ENCODE measurements at places on chromosomes 3 and 15. TPM values are rescaled to one million over a fixed set of nuclear protein-coding genes. Genes with fewer than 3 reads are reported as not detected.

Gene GYG1
- total RNA-seq: 30.0 TPM

Gene FRMD5
- 0.24 TPM for total RNA-seq

GRCh38 chr3:70249509-70250160 lies 62.8 kb downstream of the MDFIC2 start:
- H3K27ac ChIP-seq: no peak overlapping the region
- no peaks in the 10 kb centered on the region for H3K36me3 ChIP-seq
- H3K27me3 ChIP-seq: no peaks in the 10 kb centered on the region
- no peaks in the 10 kb centered on the region for H3K4me1 ChIP-seq
- H3K4me3 ChIP-seq: no peak overlapping the region

GRCh38 chr3:8608791-8609467 lies 35.7 kb downstream of the SSUH2 start:
- no peaks in the 10 kb centered on the region for H3K27me3 ChIP-seq
- H3K4me3 ChIP-seq: no peak overlapping the region
- H3K36me3 ChIP-seq: no peaks in the 10 kb centered on the region
- DNase-seq: no peak

Gene WDR93
- 2.3 TPM for total RNA-seq

Gene GOLGA6L22
- total RNA-seq: not detected

GRCh38 chr3:43707998-43708397 lies 17.3 kb downstream of the ABHD5 start:
- no peak overlapping the region for H3K4me3 ChIP-seq
- H3K36me3 ChIP-seq: peaks cover 16% of the 10 kb centered on the region
- no peaks in the 10 kb centered on the region for H3K4me1 ChIP-seq

- H3K27ac ChIP-seq: no peak overlapping the region
- peaks cover 3% of the 10 kb centered on the region for H3K4me1 ChIP-seq
- DNase-seq: no peak
- H3K36me3 ChIP-seq: peaks cover 3% of the 10 kb centered on the region
- no peak overlapping the region for H3K4me3 ChIP-seq
Measured at GRCh38 chr3:133948996-133949395, 53.3 kb upstream of the RAB6B start.

Gene SCG5
- total RNA-seq: 11.8 TPM

DNA sequence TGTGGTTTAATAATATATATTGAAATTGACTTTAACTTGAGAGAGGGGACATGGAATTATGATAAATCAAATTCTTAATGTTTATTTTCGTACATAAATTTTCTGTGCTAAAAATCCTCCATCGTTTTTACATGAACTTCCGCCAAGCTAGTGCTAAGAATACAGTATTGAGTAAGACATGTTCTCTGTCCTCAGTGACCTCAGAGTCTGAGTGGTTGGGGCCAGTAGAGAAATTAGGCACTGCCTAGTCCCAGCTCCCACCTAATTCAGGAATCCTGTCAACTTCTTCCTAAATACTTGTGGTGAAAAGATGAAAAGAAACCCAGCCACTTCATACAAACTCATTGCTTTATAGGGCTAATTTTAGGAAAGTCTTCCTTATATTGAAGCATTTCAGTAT lies 110.3 kb downstream of the PPP2R3A start:
- no peaks in the 10 kb centered on the region for H3K27me3 ChIP-seq
- DNase-seq: no peak
- no peak overlapping the region for H3K27ac ChIP-seq
- H3K36me3 ChIP-seq: no peaks in the 10 kb centered on the region

Gene GOLGA6A
- not detected for total RNA-seq

Gene HOMER2
- total RNA-seq: 92.5 TPM

DNA sequence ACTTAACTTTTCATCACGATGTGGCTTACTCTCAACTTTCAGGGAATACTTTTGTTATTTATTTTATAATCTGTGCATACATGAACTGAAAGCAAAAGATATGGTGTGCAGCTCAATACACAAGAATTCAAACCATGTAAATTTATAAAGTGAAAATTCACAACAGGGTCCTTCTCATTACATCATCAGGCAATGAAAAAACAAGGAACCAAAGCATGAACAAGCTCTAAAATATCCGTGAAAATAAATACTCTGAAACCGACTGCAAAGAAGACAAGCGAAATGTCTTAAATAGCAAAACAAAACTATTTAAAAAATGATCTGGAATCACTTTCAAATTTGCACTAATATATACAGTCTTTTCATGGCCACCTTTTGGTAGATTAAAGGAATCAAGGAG lies 28.9 kb downstream of the GNB5 start:
- H3K4me3 ChIP-seq: no peak overlapping the region
- no peak for DNase-seq
- no peaks in the 10 kb centered on the region for H3K36me3 ChIP-seq
- no peak overlapping the region for H3K27ac ChIP-seq

DNA sequence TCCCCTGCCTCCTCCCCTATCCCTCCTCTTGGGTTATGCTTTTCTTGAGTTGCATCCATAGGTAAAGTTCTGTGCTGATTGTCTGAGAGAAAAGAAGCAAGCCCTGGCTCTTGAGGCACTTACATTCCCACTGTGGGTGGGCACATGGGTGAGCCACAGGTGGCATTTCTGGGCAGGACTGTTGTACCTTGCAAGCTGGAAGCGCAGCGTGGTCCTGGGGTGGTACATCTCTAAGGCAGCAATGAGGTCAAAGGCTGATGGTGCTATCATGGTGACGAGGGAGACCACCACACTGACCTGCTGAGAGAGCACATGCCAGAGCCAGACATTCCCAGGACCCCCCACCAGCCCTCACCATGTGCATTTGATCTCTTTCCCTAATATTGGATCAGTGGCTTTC lies 24.7 kb downstream of the TMC3 start:
- no peak overlapping the region for H3K4me3 ChIP-seq
- H3K27ac ChIP-seq: no peak overlapping the region
- no peaks in the 10 kb centered on the region for H3K36me3 ChIP-seq
- no peaks in the 10 kb centered on the region for H3K27me3 ChIP-seq
- DNase-seq: no peak

Gene SPATA12
- total RNA-seq: not detected

- H3K4me1 ChIP-seq: peaks cover 13% of the 10 kb centered on the region
- H3K27me3 ChIP-seq: no peaks in the 10 kb centered on the region
- no peak for DNase-seq
- H3K27ac ChIP-seq: no peak overlapping the region
Measured at GRCh38 chr3:70094197-70094596, 94.7 kb downstream of the SAMMSON start.

- H3K4me3 ChIP-seq: no peak overlapping the region
- H3K27ac ChIP-seq: peak overlapping the region; percentile 66
- DNase-seq: peak; percentile 5
- no peaks in the 10 kb centered on the region for H3K27me3 ChIP-seq
Measured at GRCh38 chr15:85407421-85408269, 27.2 kb downstream of the AKAP13 start.

Gene CCDC33
- 0.13 TPM for total RNA-seq

Gene NMNAT3
- total RNA-seq: 12.6 TPM

Gene OR4F6
- total RNA-seq: not detected

- no peak overlapping the region for H3K27ac ChIP-seq
- no peak overlapping the region for H3K4me3 ChIP-seq
- no peaks in the 10 kb centered on the region for H3K27me3 ChIP-seq
Measured at GRCh38 chr3:188687389-188687788, 484.4 kb upstream of the TPRG1 start.

Gene RETNLB
- total RNA-seq: not detected

DNA sequence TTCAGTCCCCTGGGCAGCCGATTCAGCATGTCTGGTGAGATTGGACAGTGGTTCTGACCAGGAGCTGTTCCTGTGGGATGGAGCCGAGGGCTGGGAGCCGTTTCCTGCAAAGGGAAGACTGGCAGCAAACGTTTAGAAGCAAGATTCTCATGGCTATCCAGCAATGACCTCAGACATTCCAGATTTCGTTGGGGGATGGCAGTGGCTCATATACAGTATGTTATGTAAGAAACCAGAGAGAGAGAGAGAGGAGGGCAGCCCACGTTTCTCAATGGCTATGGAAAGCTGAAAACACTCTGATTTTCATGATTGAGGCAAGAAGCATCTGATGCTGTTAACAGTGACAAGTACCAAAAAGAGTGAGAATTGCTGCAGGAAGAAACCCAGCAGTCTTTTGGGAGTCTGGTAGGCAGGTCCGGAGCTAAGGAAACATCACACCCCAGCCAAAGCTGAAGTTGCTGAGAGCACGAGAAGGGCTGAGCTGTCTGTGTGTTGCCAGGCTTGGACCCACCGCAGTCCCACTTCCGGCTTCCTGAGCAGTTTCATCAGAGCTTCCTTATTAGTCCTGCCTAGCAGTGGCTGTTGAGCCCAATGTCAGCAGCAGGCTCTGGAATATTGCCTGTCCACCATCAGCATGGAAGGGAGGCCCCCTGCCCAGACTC lies 25.6 kb upstream of the VPS8 start:
- DNase-seq: peak; percentile 19
- H3K36me3 ChIP-seq: no peaks in the 10 kb centered on the region
- no peak overlapping the region for H3K27ac ChIP-seq
- no peaks in the 10 kb centered on the region for H3K4me1 ChIP-seq

Gene SUCNR1
- total RNA-seq: 11.4 TPM

Gene THAP10
- 4.8 TPM for total RNA-seq

DNA sequence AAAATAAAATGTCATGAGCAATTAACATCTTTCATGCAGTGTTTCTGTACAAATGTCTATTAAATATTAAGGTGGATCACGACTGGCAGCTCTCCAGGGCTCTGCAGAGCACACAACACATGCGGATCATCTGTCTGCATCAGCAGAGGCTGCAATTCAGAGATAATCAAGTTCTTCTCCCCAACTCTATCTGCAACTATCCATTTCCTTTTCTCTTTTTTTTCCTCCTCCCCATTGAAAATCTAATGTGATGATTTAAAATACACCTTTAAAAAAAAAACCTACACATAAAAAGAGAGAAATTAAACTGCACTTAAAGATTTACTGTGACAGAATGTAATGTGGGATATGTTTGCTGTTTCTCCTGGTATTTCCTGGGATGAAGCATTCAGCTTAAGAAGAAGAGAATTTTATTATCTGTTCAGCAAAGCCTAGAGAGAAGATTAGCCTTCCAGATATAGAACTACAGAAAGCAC lies 352.6 kb upstream of the CCDC54 start:
- H3K36me3 ChIP-seq: no peaks in the 10 kb centered on the region
- no peak overlapping the region for H3K27ac ChIP-seq
- no peaks in the 10 kb centered on the region for H3K4me1 ChIP-seq

DNA sequence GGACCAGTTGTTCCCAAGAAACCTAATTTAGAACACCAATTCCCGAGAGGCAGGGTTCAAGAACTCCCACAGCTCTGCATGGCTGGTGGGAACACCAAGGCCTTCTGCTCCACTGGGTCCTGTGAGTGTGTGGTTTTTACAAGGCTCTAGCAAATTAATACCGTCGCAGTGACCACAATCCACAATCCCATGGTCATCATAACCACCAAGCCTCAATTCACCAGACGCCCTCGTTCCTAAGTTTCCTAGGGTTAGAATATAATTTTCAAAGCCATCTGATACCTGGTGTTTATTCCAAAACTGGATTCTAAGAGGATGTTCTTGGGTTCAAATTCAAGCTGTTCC lies 114.9 kb upstream of the RPL32 start:
- H3K4me3 ChIP-seq: no peak overlapping the region
- H3K27ac ChIP-seq: peak overlapping the region; percentile 48
- no peaks in the 10 kb centered on the region for H3K36me3 ChIP-seq
- DNase-seq: no peak
- H3K4me1 ChIP-seq: peaks cover 15% of the 10 kb centered on the region

DNA sequence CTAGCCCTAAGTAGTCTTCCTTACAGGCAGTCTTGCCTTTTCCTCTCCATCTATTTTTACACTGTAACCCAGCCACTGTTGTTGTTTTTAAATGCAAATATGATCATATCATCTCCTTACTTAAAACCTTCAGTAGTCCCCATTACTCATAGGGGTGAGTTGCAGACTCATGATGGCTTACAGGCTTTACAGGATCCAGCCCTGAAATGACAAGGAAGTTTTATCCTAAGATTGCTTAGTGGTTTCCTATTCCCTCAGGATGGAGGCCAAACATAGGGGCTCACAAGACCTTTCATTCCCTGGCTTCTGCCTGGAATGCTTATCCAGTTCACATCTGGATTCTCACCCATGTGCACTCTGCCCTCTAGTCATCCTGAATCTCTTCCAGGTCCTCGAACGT lies 27.7 kb upstream of the PCOLCE2 start:
- H3K27me3 ChIP-seq: no peaks in the 10 kb centered on the region
- H3K4me1 ChIP-seq: no peaks in the 10 kb centered on the region
- no peak overlapping the region for H3K4me3 ChIP-seq
- no peak overlapping the region for H3K27ac ChIP-seq
- no peaks in the 10 kb centered on the region for H3K36me3 ChIP-seq

- H3K27me3 ChIP-seq: no peaks in the 10 kb centered on the region
- no peaks in the 10 kb centered on the region for H3K36me3 ChIP-seq
- peak; percentile 57 for DNase-seq
- peaks cover 21% of the 10 kb centered on the region for H3K4me1 ChIP-seq
- H3K27ac ChIP-seq: peak overlapping the region; percentile 96
Measured at GRCh38 chr15:42273900-42274701, 868 bp upstream of the TMEM87A start.

- H3K27me3 ChIP-seq: no peaks in the 10 kb centered on the region
- no peak overlapping the region for H3K27ac ChIP-seq
- no peaks in the 10 kb centered on the region for H3K36me3 ChIP-seq
- peaks cover 22% of the 10 kb centered on the region for H3K4me1 ChIP-seq
- H3K4me3 ChIP-seq: no peak overlapping the region
Measured at GRCh38 chr15:65077981-65078352, 1.4 kb downstream of the KBTBD13 start.

- no peaks in the 10 kb centered on the region for H3K4me1 ChIP-seq
- H3K27ac ChIP-seq: no peak overlapping the region
- H3K4me3 ChIP-seq: no peak overlapping the region
- H3K36me3 ChIP-seq: no peaks in the 10 kb centered on the region
- no peak for DNase-seq
Measured at GRCh38 chr3:11915621-11916424, 69.1 kb upstream of the TAMM41 start.

- no peak overlapping the region for H3K27ac ChIP-seq
- no peak overlapping the region for H3K4me3 ChIP-seq
- no peaks in the 10 kb centered on the region for H3K36me3 ChIP-seq
- no peak for DNase-seq
- H3K27me3 ChIP-seq: no peaks in the 10 kb centered on the region
Measured at GRCh38 chr3:196341137-196341536, 2.9 kb upstream of the TM4SF19 start.

Gene HGD
- total RNA-seq: 98.6 TPM

Gene TEX9
- total RNA-seq: 29.9 TPM

DNA sequence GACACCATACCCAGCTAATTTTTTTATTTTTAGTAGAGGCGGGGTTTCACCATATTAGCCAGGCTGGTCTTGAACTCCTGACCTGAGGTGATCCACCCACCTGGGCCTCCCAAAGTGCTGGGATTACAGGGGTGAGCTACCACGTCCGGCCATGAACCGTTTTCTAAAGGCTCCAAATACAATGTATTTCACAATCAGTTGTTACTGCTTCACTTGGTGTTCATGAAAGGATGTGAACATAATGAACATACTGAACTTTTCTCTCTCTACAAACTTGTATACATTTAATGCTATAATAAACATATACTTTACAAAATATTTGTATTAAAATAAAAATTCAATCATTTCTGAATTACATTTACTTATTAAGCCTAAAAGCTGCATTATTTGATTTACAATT lies 28.9 kb downstream of the TBL1XR1 start:
- no peaks in the 10 kb centered on the region for H3K27me3 ChIP-seq
- H3K4me3 ChIP-seq: no peak overlapping the region

Gene MED12L
- 6.2 TPM for total RNA-seq

Gene EPHB3
- total RNA-seq: 1.4 TPM

Gene UPK1B
- total RNA-seq: not detected

All from thyroid gland (tissue), 4 donors.